ENCODE measurements at places on chromosomes 1 and 21.

DNA sequence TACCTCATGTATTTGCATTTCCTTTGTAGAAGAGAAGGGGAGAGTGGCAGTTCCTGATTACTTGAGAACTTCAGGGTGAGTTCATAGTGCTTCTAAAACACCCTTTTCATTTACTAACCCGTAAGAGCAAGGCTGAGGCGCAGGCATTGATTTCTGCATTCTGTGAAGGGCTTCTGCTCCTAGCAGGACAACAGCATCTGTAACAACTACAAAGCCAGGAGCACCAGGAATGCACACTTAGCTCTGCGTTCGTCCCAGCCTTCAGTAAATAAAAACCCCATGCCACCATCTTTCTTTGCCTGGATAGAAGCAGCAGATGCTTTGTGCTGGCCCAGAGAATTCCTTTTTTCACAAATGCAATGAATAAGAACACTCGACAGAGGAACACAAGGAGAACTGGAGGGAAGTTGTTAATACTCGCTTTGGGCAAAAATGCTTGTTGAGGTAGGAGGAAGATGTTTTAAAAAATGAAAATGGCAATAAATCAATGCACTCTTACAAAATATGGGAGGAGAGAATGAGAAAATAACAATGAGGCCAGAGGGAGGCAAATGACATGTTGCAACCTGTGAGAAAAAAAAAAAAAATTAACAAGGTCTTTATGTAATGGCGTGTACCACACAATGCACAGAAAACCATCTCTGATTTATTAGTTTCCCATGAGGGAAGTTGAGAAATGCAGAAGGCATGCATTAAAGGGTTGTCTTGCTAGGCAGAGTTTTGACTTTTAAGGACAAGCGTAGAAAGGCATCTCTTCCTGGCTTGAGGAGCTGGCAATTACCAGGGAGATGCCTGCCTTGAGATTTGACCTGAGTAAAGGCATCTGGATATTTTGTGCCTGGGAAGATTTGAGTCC, 418.8 kb downstream of the DISC1 start:
- DNase-seq: no peak

DNA sequence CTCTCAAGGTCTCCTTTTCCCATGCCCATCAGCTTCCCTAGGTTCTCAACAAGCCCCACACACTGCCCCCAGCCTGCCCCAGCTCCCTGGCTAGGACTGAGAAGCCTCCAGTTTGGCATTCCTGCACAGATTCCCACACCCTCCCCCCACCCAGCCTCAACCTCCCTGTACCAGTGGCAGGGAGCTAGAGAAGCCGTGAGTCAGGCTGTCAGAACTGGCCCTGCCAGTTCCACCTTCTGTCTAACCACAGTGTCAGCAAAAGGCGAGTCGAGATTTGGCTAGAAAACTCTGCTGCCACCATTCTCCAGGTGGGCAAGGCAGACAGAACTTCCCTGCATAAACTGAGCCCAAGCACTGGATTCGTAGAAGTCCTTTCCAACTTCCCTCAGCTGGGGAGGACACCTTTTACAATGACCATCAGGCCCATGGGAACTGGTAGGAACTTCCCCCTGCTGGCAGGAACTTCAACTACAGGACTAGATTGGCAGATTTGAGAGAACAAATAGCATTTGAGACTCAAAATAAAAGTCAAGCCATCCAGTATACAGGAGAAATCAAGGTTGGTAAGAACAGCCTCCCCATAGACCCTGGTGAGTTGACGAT, 31.0 kb downstream of the TNNT2 start:
- DNase-seq: no peak

GRCh38 chr1:214717351-214717750, 114.4 kb downstream of the CENPF start:
- no peak for DNase-seq

DNA sequence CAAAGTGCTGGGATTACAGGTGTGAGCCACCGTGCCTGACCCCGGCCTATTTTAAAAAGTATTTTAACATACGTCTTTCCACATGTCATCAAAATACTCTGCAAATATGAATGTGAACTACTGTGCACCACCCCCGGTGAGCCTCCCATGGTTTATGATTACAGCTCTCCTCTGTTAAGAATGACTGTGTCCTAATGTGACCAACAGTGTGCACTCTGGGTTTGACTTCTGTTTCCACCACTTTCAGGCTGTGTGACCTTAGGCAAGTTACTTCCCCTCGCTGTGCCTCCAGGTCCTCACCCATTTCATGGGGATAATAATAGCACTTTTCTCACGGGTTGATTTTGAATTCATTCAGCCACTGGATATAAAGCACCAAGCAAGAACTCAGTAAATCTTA, 14.7 kb downstream of the AMPD2 start:
- no peak for DNase-seq

DNA sequence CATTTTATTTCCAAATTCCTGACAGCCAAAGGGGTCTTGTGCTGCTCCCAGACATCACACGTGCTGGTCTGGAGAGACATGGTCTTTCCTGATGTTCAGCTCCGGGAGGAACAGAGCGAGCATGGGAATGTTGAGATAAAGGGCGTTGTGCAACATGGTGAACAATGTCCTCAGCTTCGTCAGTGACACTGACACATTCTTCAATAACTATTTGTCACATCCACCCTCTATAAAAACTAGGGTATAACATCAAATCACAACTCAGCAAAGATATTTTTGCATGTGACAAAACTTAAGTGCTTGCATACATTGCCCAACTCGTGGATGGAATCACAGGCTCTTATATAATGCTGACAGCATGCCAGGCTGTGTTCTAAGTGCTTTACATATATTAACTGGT, 42.4 kb upstream of the GRHL3 start:
- no peak for DNase-seq

DNA sequence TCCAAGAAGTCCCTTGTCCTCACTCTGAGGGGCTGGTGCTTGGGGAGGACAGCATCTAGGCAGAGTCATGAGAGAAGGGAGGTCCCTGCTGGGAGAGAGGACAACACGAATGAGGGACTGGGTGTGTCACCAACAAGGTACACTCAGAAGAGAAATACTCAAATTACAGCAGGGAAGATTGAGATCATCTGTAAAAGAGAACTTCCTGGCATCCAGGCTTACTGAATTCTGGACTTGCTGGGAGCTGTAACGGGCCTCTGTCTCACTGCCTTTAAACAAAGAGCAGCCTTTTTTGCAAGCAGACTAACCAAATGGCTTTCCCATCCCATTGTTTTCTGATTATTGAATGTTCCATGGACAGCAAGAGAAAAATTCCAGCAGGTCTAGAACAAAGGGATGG, 195.7 kb upstream of the RAB4A start:
- no peak for DNase-seq

GRCh38 chr1:178849918-178850317, 21.0 kb downstream of the ANGPTL1 start:
- no peak for DNase-seq

DNA sequence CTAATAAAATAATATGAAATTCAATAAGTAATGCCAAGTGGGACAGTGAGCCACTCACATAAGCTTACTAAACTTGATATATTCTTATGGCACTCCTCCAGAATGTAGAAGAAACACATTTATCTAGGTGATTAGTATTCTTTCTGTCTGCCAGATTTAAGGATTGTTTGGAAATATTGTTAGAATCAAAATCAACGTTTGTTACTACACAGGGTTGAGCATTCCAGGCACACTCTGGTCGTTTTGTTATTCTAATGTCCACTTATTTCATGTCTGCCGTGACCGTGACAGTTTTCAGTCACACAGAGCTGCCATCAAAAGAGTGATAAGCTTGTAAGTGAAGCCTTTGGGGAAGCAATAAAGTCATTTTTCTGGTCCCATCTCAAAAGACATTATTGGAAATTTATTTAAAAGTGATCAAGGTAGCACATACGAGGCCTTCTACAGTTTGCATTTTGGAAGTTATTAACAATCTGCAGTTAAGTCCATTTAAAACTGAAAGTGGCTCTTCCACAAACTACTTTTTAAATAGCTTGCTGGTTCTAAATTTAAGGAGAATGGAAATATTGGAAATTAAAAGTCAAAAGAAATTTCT, 38.0 kb downstream of the NFIA start:
- no peak for DNase-seq

DNA sequence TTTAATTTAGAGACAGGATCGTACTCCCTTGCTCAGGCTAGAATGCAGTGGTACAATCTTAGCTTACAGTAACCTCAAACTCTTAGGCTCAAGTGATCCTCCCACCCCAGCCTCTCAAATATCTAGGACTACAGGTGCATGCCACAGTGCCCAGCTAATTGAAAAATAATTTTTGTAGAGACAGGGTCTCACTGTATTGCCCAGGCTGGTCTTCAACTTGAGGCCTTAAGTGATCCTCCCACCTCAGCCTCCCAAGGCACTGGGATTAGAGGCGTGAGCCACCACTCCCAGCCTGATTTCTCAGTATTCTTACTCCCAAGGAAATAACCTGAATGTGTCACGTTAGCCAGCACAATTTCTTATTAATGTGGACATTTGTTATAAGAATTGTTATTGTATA, 9.8 kb downstream of the RLF start:
- DNase-seq: no peak

DNA sequence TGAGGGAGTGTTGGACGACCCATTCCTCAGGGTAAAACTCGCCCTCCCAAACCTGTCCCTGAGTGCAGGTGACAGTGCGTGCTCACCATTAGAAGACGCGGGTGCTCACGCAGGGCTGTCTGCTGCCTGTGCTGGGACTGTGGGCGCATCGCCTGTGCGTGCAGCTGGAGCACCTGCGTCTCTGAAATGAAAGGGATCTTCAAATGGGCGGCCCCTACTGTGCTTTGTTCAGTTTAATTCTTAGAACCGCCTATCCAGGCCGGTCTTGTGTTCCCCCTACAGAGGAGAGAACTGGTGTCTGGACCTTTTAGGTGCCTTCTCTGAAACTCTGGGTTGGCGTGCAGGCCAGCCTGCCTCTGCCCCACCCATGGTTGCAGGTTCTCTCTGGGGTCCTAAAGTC, 125.8 kb downstream of the PCBP3 start:
- no peak for DNase-seq

DNA sequence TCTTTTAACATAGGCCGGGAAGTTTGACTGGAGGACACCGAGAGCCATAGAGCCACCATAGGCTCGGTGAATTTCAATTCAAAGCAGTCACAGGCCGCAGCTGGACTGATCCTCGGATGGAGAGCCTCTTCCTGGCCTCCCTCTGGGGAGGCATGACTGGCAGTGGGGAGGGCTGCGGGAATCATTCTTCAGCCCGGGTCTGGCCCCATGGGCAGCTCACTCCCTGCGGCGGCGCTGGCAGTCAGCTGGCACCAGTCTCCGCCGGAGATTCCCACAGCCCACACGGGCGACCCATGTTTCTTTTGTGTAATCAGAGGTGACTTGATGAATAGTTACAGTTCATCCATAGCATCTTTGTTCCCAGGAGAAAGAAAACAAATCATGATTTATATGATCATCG, 10.6 kb downstream of the ESPN start:
- no peak for DNase-seq

All from stimulated activated CD4-positive, alpha-beta T cell treated with anti-CD3 and anti-CD28 coated beads, Interleukin-1b, Interleukin-23, amount 100 ng/mL, for 24 hours (primary cell).